HEK293T (cell line): ENCODE measurements at places on chromosomes 6 and 20.

GRCh38 chr6:85490516-85491248 is 40.8 kb downstream of the NT5E start:
- no peak for DNase-seq

DNA sequence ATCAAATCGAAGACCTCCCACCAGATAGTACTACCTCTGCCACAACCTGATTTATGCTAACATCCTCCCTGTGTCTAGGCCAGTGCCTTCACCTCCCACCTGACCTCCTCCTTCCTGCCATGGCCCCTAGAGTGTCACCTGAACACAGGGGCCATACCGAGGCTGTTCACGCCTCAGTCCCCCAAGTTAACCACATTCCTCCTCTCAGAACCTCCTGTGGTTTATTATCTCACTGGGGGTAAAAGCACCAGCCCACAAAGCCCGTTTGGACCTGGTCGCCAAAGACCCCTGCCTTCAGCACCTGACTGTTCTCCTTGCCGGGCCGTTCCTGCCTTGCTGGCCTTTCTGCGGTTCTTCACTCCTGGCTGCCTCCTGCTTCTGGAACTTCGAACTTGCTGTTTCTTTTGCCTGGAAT is 13.7 kb downstream of the MAS1 start:
- DNase-seq: no peak

- DNase-seq: no peak
These were observed 37.2 kb downstream of the LHFPL5 start for GRCh38 chr6:35842381-35842780.

DNA sequence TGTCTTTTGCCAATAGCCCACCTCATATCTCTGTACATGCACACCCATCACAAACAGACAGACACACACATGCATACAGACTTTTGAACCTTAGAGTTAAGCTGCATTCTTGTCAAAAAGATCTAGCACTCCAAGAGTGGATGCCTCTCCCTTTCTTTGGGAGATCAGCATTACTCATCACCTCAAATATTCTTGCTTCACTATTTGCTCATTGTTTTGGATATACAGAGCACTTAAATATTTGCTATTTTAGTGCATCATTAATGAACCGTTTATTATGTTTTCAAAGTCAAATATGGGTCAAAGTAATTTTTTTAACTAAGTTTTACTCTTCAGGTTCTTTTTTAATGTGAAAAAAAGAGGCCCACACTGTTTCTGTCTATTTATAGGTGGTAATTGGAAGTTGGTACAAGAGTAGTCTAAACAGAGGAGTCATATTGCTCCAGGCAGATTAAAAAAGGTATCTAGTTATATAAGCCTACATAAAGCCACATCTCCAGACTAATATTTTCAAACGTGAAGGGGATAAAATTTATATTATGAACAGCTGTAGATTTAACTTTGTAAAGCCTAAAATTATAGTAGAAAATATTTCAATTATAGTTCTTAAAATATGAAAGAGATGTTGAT is 102.6 kb downstream of the FLRT3 start:
- no peak for DNase-seq

GRCh38 chr6:33276581-33276863 is 401 bp upstream of the B3GALT4 start:
- no peak for DNase-seq

- DNase-seq: no peak
These were observed 25.3 kb upstream of the TTPAL start for GRCh38 chr20:44450281-44450889.

- no peak for DNase-seq
These were observed 119.4 kb downstream of the TBX18 start for GRCh38 chr6:84645000-84645399.

GRCh38 chr6:165266621-165267020 is 42.8 kb downstream of the C6orf118 start:
- DNase-seq: no peak

DNA sequence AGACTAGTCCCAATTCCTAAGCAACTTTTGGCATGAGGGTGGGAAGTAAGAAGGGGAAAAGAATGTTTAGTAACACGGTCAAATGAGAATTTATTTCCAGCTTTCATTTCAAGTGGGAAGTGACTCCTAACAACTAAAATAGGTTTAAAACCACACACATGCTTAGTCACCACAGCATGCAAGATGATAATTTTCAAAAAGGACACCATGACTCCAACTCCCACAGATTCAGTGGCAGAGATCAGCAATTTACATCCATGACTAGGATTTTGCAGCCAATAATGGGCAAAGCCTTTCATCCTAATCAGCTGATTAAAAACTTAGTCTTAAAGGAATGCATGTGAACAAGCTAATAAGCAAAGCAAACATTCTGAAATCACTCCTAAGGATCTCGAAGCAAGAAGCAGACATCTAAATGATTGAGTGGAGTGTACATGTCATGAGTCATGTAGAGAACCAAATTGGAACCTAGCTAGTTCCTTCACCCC is 48.1 kb upstream of the GCLC start:
- no peak for DNase-seq

- DNase-seq: no peak
These were observed 44.7 kb upstream of the FOXQ1 start for GRCh38 chr6:1267057-1267732.

DNA sequence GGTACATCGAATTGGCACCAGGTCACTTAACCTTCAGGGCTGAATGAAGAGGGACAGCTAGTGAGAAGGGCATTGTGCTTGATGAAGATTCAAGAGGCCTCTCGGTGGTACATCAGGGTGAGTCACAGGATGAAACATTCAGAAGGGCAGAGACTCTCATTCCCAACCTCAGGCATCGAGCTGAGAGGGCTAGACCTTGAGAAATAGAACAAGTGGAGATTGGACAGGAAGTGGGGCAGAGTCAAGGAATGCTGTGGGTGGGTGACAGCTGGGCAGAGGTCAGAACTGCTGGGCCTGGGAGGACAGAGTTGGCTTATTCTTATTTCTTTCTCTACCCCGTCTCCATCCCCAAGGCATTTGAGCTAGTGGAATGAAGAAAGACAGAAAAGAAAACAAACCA is 126.0 kb downstream of the SCML4 start:
- DNase-seq: no peak

GRCh38 chr20:33267701-33268100 is 15.3 kb upstream of the BPIFB1 start:
- DNase-seq: no peak

DNA sequence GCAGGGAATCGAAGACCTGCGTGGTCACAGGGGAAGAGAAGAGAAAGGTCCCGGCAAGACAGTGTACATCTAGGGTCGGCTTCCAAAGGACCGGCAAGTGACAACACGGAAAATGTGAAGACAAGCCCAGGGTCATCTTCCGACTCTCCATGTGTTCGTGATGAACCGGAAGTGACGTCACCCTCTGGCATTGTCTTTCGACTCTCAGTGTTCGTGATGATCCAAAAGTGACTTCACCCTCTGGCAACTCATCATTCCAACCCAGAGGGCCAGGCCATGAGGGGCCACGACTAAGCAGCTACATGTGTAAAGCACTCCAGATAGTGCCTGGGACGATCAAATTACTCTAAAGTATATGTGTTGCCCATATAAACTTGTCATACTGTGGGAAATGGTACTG is 290.8 kb downstream of the THBS2 start:
- DNase-seq: no peak

DNA sequence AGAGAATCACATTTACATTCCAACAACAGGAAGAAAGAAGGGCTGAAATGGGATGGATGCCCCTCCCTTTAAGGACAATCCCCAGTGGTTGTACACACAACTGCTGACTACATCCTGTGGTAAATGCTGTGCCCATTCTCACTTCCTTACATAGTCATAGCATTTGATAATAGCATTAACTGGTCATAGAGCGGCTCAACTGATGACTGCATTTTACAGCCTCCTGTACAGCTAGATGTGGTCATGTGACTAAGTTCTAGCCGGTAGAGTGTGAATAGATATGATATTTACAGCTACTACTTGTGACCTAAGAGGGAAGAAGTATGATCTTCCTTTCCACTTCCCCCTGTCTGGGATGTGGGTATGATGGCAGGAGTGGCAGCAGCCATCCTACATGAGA is 24.7 kb downstream of the KCNK17 start:
- no peak for DNase-seq

DNA sequence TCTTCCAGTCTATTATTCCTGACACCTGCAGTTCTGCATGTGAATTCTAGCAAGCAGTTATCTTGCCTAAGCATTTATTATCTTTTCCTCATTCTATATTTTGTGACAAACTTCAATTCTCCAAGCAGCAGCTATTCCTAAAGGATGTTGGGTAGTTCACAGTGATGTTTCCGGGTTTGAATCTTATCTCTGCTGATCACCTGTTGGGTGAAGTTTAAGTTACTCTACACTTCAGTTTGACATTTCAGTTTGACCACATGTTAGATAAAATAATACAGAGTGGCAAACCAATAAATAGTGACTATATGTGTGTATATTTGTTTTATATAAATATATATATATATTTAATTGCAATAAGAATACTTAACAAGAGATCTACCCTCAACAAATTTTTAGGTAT is 168.6 kb downstream of the ADGRG6 start:
- no peak for DNase-seq

DNA sequence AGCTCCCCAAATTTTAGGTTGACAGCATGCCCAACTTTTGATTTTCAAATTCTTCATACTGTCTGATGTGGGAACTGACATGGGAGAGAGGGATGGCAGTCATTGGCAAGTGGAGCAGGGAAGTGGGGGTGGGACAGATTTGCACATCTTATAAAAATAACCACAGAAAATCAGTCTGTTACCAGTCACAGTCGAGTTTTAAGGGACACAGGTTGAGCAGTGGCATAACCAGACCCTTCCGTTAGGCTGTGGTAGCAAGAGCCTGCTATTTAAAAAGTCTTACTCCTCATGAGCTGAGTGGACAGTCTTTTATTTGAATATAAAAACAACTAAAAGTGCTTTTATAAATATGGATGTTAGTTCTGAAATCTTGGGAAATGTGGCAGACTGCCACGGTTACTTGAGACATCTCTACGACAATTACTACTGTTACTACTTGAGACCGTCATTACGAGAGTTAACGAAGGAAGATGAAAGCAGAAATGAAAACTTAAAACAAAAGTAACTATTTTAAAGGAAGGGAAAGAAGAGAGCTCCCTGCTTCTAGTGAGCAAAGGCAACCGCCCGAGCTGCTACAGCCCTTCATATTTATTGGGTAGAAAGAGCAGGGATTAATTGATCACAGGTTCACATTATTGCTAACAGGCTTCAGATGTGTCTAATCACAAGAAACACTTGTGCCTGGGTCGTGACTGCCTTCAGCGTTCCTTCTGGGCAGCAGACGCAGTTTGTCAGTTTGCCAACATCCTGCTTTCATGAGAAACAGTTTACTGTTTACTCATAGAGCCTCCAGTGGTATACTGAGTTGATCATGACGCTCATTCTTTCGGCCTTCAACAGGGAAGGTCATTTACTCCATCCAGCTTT is 71.3 kb downstream of the EFHC1 start:
- DNase-seq: no peak

- DNase-seq: no peak
These were observed 44.4 kb downstream of the COL9A1 start for GRCh38 chr6:70258483-70258882.

DNA sequence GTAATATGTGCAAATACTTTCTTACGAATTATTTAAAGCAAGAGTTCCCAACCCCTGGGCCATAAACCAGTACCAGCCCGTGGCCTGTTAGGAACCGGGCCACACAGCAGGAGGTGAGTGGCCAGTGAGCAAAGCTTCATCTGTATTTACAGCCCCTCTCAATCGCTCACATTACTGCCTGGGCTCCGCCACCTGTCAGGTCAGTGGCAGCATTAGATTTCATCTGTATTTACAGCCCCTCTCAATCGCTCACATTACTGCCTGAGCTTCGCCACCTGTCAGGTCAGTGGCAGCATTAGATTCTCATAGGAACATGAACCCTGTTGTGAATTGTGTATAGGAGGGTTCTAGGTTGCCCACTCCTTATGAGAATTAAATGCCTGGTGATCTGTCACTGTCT is 142.0 kb downstream of the RNASET2 start:
- DNase-seq: no peak

- no peak for DNase-seq
These were observed 602.4 kb downstream of the COL12A1 start for GRCh38 chr6:74603322-74604076.

DNA sequence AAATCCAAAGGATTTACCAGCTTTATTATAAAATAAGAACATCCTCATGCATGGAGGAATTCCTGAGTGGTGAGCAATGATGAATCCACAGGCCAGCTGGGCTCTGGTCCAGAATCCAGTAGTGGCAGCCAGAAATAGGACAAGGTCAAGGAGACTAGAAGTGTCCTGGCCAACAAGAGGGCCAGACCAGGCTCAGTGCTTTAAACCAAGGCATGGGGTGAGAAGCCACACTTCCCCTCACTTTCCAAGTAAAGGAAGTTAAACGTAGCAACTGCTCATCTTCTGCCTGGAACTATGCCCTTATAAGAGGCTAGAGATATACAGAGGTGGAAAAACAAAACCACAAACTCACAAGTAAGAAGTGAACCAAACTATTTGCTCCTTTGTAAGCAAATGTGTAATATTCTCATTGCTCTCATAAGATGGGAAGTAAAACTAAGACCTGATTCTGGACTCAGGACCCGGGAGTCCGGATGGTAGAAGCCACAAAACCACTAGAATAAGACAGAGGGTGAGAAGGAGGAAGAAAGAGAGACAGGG is 253.2 kb downstream of the UST start:
- no peak for DNase-seq

GRCh38 chr6:128111096-128111495 is 210.2 kb upstream of the THEMIS start:
- no peak for DNase-seq

GRCh38 chr20:56690531-56691175 is 61.5 kb downstream of the TFAP2C start:
- no peak for DNase-seq

DNA sequence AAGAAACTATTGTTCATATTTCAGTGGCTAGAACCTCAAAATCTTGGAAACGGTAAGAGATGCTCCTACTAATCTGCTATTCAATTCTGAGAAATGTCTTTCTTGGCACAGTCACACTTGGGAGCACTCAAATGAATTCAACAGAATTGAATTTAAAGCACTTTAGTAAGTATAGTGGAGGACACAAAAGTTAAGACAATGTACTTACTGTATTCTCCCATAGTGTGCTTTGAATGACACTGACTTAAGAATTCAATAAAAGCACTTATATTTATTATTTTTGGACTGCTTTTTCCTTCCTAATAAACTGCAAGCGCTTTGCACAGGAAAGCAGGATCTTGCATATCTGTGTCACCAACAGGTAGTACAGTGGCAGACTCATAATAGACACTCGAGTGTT is 156.1 kb upstream of the RIMS1 start:
- DNase-seq: no peak
